Stimulated activated CD8-positive, alpha-beta memory T cell treated with anti-CD3 and anti-CD28 coated beads, Interleukin-15, amount 100 ng/mL, for 4 hours (primary cell): ENCODE measurements at places on chromosomes 12 and 14.

DNA sequence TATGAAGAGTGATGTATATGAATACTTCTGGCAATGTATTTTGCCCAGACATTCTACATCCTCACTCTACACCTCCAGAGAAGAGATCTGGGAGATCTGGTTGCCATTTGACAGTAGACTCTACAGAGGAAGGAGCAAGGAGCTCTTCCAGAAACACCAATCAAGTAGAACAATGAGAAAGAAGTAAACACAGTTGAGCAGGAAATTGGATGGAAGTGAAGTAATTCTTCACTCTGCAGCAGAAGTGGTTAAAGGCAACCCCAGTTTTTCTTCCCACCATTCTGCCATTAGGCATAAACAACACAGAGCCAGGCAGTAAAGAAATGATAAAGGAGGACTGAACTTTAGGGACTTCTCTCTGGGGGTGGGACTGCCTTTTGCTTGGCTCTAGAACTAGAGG is 48.5 kb upstream of the PRICKLE1 start:
- DNase-seq = no peak

DNA sequence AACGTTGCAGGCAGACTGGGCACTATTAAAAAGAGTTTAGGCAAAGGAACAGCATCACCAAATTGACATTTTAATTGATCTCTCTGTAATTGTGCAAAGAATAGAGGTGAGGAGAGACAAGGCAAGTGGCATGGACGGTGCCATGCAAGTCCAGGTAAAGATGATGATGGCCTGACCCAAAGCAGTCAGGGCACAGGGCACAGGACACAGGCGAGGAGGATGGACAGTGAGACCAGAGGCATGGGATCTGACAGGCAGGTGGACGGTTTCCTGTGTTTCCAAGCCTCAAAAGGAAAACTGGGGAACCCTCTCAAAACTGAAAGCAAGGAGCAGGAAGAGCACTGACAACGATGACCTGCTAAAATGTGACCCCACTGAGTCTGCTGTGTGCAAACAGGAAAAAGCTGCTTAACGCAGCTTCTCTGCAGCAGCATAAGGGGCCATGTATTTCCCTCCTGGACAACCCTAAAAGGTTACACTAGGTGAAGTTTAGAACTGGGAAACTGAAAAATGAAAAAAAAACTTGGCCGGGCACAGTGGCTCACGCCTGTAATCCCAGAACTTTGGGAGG is 50.9 kb downstream of the CLIP1 start:
- DNase-seq = no peak

- DNase-seq = no peak
Observed at GRCh38 chr14:94109915-94110250, 653 bp upstream of the IFI27 start.

DNA sequence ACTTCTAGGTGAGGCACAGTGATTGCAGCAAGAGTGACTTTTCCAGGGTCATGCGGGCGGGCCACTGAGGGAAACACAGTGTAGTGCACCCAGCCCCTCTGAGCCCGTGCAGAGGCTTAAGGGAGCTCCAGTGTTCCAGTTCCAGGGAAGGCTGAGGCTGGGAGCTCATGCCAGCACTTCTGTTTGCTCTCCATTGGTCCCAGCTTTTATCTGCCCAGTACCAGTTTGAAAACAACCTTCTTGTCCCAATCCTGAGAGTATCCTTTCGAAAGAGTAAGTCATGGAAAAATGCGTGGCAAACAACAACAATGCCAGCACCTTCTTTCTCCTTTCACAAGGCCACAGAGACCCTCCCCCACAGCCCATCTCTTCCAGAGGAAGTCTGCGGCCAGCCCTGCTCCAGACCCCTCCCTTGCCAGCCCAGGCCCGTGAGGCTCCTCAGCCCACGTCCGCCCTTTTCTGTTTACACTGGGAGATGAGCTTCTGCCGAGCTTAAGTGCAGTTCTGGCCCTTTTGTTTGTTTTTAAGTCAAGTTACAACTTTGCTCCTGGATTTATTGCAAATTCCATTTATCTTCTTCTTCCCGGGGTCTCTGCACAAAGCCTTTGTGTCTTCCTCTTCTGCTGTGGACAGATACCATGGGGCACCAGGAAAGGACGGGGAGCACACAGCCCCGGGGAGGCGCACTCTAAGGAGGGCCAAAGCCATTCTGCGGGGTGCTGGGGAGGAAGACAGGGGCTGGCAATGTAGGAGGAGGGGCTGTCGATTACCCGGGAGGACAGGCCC is 185.6 kb downstream of the ZFP36L1 start:
- no peak for DNase-seq

DNA sequence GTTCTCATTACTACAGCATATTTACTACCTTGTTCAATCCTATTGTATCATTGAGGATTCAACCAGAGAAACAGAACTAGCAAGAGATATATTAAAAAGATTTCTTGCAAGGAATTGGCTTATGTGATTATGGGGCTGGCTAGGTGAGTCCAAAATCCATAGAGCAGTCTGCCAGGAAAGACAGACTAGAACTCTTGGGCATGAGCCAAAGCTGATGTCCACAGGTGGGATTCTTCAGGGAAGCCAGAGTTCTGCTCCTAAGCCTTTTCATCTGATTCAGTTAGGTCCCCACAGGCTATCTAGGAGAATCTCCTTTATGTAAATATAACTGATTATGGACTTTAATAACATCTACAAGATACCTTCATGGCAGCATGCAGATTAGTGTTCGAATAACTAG is 26.0 kb downstream of the PELI2 start:
- no peak for DNase-seq

- DNase-seq = no peak
Observed at GRCh38 chr12:6646276-6647082, 753 bp downstream of the ACRBP start.

GRCh38 chr14:30645600-30645999 is 23.5 kb downstream of the SCFD1 start:
- no peak for DNase-seq

DNA sequence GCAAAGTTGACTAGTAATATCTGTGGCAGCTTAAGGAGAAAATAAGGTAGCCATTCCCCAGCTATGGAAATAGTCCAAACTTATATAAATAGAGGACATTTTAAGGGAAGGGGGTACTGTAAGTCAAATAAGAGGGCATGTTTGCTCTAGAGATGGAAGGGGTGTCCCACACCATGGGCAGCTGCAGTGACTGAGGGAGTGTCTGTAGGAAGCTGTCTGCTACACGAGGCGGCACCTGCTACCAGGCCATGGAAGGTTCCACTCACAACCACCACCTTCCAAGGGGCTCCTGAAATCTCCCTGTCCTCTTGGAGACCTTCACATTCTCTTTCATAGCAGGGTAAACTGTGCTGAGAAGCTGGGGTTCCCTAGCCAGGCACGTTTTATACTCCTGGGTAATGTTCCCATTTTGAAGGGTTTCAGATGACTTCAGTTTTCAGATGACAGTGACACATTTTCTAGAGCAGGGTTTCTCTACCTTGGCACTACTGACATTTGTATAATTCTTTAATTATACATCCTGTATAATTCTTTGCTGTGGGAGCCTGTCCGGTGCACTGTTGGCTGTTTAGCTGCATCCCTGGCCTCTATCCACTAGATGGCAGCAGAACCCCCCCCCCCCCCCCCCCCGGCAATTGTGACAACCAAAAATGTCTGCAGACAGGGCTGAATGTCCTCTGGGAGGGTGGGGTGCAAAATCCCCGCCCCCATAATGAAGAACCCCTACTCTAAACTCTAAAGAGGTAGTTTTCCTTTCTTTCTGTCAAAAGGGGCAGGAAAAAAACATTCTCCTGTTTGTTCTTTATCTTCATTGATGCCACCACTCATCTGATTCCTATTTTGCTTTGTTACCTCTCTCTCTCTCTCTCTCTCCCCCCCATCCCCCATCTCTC is 11.6 kb upstream of the SMCO2 start:
- DNase-seq = no peak

- no peak for DNase-seq
Observed at GRCh38 chr12:115149685-115150378, 465.9 kb upstream of the TBX3 start.

- DNase-seq = no peak
Observed at GRCh38 chr12:44942714-44943113, 66.6 kb upstream of the NELL2 start.

DNA sequence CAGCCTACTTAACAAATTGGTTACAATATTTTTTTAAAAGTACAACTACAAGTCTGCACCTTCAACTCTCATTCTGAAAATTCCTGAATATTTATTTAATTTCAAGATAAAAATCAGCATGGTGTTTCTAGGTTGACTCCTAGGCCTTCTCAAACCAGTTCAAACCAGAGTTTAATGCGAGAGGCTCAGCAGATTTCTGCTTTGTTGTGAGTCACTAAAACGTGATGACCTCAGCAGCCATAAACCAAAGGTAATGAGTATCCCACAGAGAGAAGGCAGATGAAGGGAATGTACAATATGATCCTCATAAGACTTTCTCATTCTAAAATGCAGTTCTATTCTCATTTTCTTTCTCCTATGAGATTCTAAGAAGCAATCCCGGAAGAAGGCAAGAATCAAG is 1.5 kb downstream of the PRDM4 start:
- DNase-seq = no peak

DNA sequence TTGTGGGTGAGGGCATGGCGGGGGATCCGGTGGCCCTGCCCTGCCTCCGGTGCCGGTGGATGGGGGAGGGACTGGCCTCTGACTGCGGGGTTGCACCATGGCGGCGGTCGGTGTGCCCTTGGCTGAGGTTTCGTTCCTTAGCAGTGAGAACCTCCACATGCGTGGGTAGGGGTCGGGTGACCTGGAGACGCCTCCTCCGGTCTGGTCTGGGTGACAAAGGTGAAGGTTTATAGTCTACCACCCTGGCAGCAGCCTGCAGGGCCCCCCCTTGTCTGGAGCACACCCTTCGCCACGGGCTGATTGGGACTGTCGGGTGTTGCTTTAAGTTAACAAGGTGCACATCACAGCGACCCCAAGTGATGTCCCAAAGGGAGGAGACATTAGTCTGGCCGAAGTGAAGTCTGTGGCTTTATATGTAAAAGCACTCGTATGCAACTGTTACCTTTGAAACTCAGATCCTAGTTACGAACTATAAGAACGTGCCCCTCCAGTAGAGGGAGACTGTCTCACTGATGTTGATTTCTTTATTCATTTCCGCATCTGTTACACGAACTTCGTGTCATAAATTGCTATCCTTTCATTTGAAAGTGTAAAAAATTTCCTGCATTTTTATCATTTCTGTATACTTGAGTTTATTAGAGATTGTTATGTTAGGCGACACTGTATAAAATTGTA is 74.4 kb downstream of the WDR20 start:
- DNase-seq = no peak

- no peak for DNase-seq
Observed at GRCh38 chr14:56720703-56721460, 89.4 kb downstream of the OTX2 start.

DNA sequence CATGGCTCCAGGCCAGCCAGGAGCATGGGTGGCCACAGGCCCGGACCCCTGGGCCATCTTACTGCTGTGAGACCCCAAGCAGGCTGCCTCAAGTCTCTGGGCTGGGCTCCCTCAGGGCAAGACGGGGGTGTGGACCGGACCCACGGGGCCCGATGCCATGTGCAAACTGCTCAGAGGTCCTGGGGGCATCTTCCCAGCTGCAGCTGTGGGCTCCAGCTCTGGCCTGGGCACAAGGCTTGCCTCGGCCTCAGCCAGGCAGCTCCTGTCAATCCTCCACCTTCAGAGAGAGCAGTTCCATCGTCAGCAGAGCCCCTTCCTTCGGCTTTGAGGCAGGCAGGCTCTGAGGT is 12.4 kb upstream of the GPR132 start:
- DNase-seq = no peak

GRCh38 chr14:57848786-57849185 is 17.1 kb downstream of the SLC35F4 start:
- DNase-seq = no peak

DNA sequence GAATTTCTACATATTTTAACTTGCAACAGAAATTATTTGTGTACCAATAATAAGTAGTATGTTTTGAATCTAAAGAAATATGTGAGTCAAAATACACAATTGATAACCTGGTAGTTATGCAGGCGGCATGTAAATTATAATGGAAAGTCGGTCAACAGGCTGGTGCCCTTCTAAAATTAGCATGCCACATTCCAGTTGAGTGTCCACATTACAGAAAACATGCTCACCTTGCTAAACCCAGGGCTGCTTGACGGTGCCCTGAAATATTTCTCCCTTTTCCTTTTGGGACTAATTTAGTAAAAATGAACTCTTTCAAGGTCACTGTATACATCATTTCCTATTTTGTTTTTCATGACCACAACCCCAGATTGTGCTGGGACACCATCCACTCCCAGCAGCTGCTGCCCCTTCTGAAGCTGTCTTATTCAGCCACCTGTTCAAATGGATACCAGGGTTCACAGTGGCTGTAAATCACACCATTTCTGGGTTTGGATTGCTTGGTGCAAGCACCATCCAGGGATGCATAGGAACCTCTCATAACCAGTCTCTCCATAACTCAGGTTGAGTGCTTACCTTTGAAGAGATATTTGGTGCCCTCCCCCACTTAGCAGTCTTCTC is 110.6 kb downstream of the ANO6 start:
- no peak for DNase-seq

- DNase-seq = no peak
Observed at GRCh38 chr14:54922598-54922997, 20.0 kb upstream of the GCH1 start.

DNA sequence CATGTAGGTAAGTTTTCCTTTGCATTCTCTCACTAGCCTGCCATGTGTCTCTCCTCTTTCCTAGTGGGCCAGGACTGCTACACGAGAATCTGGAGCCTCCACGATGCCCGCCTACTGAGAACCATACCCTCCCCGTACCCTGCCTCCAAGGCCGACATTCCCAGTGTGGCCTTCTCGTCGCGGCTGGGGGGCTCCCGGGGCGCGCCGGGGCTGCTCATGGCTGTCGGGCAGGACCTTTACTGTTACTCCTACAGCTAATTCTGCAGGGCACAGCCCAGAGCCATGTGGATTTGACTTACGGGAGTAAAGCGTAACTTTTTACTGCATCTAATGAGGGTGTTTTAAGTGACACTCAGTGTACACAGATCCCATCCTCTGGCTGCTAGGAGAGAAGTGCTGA is 32.3 kb downstream of the DCAF4 start:
- DNase-seq = no peak

GRCh38 chr12:8946733-8947132 is 2.7 kb downstream of the M6PR start:
- DNase-seq = no peak

DNA sequence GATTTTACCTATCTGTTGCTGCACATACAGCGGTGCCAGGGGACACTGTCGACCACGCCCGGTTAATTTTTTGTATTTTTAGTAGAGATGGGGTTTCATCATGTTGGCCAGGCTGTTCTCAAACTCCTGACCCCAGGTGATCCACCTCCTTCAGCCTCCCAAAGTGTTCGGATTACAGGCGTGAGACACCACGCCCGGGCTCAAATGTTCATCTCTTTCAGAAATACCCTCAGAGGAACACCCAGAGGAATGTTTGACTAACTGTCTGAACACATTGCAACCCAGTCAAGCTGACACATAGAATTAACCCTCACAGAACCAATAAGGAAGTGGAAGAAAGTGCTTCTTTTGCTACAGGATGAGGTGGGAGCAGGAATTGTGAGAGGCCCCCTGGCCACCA is 15.0 kb upstream of the ETFBKMT start:
- DNase-seq = no peak

GRCh38 chr14:86072116-86072894 is 542.4 kb downstream of the FLRT2 start:
- no peak for DNase-seq
